ENCODE measurements at places on chromosomes 16 and 17. TPM values are rescaled to one million over a fixed set of nuclear protein-coding genes. Genes with fewer than 3 reads are reported as not detected.

The EIF5A gene
- 208 TPM for total RNA-seq

The CNTROB gene
- 25.3 TPM for total RNA-seq

The TMEM100 gene
- total RNA-seq, result 3.3 TPM

GRCh38 chr17:37744633-37744927 lies 279 bp downstream of the HNF1B start:
- DNase-seq, result no peak

- DNase-seq, result no peak
Measured at GRCh38 chr16:73069581-73070262, 21.8 kb upstream of the ZFHX3 start.

GRCh38 chr16:47734987-47735594 lies 274.0 kb downstream of the PHKB start:
- no peak for DNase-seq

GRCh38 chr16:26736084-26736483 lies 330.6 kb upstream of the C16orf82 start:
- DNase-seq, result no peak
